ENCODE measurements at places on chromosomes 11 and 22. TPM values are rescaled to one million over a fixed set of nuclear protein-coding genes. Genes with fewer than 3 reads are reported as not detected.

Gene INPP5J
- polyA plus RNA-seq: 44.7 TPM

Gene SCGB1C1
- polyA plus RNA-seq: not detected

Gene HPS5
- 7.7 TPM for polyA plus RNA-seq

Gene BDNF
- 0.19 TPM for polyA plus RNA-seq

Gene MMP11
- 2.7 TPM for polyA plus RNA-seq

Gene GAS2
- polyA plus RNA-seq: 6.8 TPM

Gene MMP27
- polyA plus RNA-seq: not detected

Gene PRDM11
- polyA plus RNA-seq: 2.9 TPM

Gene LDLRAD3
- polyA plus RNA-seq: 1.2 TPM

Gene EHBP1L1
- polyA plus RNA-seq: 20.5 TPM

Gene SEPTIN3
- polyA plus RNA-seq: 0.49 TPM

Gene ARAP1
- 58.2 TPM for polyA plus RNA-seq

Gene GPHA2
- polyA plus RNA-seq: 0.99 TPM

Gene OR51F1
- not detected for polyA plus RNA-seq

Gene PACSIN3
- polyA plus RNA-seq: 28.5 TPM

Gene AGBL2
- polyA plus RNA-seq: 2.1 TPM

Gene SULT4A1
- 0.52 TPM for polyA plus RNA-seq

Gene CRACR2B
- 16.5 TPM for polyA plus RNA-seq

Gene KRTAP5-4
- polyA plus RNA-seq: not detected

Gene TMEM45B
- 37.5 TPM for polyA plus RNA-seq

Gene SLCO2B1
- 8.9 TPM for polyA plus RNA-seq

Gene GUCY1A2
- polyA plus RNA-seq: 0.75 TPM

Gene OR52A1
- polyA plus RNA-seq: not detected

Gene FAM111B
- polyA plus RNA-seq: 0.17 TPM

Gene AMPD3
- 8.4 TPM for polyA plus RNA-seq

Gene ADM2
- polyA plus RNA-seq: 10.6 TPM

Gene OR5B21
- polyA plus RNA-seq: not detected

Gene C1QTNF4
- 0.62 TPM for polyA plus RNA-seq

Gene ENTHD1
- polyA plus RNA-seq: not detected

Gene UCP2
- polyA plus RNA-seq: 36.4 TPM

Gene KREMEN1
- polyA plus RNA-seq: 9.3 TPM

Gene MB
- 0.84 TPM for polyA plus RNA-seq

Gene SERPIND1
- polyA plus RNA-seq: not detected

Gene C11orf21
- polyA plus RNA-seq: 0.17 TPM

Gene OR2D2
- polyA plus RNA-seq: not detected

Gene SMTNL1
- polyA plus RNA-seq: not detected

Gene P2RY2
- 1.3 TPM for polyA plus RNA-seq

Gene CEP126
- 5.1 TPM for polyA plus RNA-seq

Gene PPFIBP2
- polyA plus RNA-seq: 44.4 TPM

Gene SLC22A9
- not detected for polyA plus RNA-seq

Gene LAYN
- 4.8 TPM for polyA plus RNA-seq

Gene SHISAL1
- polyA plus RNA-seq: 0.04 TPM

Gene APOBEC3A
- not detected for polyA plus RNA-seq

Gene KCNC1
- not detected for polyA plus RNA-seq

Gene CALCB
- polyA plus RNA-seq: not detected

Gene C22orf15
- polyA plus RNA-seq: not detected

Gene CSF2RB
- 1.0 TPM for polyA plus RNA-seq

Gene OR4X2
- polyA plus RNA-seq: not detected

Gene HYOU1
- polyA plus RNA-seq: 69.0 TPM

Gene HYLS1
- polyA plus RNA-seq: 4.9 TPM

Gene OPCML
- polyA plus RNA-seq: 0.77 TPM

Gene KDM4E
- polyA plus RNA-seq: not detected

Gene PGR
- polyA plus RNA-seq: 0.60 TPM

Gene SPDYC
- 0.43 TPM for polyA plus RNA-seq

Gene OR8D4
- not detected for polyA plus RNA-seq

All from kidney (tissue), 22 donors.